G401 (cell line): ENCODE measurements at places on chromosomes 3 and 15. TPM values are rescaled to one million over a fixed set of nuclear protein-coding genes. Genes with fewer than 3 reads are reported as not detected.

GRCh38 chr15:90205050-90205848 is 4.1 kb downstream of the SEMA4B start:
- DNase-seq: no peak

The LTK gene
- total RNA-seq: not detected in 2 replicates

DNA sequence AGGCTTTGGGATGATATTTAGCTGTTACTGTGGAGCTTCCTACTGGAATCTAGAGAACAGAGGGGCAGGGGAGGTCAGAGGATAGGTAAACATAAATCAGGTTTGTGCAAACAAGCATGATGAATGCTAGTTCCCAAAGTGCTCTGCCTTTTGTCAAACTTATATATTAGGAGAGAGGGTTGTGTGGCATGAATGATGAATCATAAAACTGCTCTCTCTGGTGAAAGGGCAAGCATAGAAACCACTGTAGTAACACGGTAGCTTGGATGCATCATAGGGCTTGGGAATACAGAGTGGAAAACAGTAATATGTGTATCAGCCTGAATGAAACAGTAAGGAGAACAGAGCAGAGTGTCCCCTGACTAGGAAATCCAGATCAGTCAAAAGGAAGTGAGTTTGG is 486.7 kb downstream of the IL5RA start:
- no peak for DNase-seq

DNA sequence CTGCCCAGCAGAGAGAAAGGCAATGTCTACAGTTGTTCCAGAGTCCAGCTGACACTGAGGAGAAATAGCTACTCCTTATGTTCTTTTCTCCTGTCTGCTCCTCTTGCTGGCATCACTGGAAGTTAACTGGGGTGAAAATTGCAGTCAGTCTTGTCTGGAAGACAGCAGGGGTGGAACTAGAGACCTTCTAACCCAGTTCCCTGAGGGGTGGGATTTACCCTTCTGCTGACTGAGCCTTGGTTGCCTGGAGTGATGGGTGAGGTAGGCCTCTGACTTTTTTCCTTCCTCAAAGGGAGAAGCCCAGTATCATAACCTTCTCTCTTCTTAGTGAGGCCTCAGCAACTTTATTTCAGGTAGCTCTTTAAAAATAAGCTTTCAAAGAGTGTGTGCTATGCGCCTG is 16.2 kb downstream of the ZNF609 start:
- no peak for DNase-seq

DNA sequence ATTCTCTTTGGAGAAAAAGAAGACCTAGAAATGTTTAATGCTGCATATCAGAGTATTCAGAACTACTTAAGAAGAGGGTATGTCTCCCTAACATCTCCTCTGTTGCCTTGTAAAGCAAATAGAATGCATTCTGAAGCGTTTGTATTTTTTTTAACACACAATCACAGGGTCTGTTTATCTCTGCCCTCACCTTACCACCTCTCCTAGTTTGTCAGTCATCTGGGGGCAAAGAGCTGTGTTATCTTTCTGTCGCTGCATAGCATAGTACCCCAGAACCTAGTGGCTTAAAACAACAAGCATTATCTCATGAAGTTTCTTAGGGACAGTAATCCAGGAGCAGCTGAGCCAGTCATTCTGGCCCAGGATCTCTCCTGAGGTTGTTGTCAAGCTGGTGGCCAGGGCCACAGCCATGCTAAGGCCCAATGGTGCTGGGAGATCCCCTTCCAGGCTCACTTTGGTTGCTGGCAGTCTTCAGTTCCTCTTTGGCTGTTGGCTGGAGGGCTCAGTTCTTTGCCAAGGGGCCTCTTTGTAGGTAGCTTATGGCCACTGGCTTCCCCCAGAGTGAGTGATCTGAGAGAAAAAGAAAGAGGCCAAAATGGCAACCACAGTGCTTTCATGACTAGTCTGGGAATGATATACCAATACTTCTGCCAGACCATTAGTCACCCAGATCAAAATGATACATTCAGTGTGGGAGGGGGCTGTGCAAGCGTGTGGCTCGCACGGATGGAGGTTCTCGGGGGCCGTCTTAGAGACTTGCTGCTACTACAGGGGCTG is 17.8 kb downstream of the EDEM1 start:
- no peak for DNase-seq

The SERINC4 gene
- total RNA-seq: not detected in 2 replicates

GRCh38 chr15:77819851-77820728 is 187.4 kb upstream of the LINGO1 start:
- peak; percentile 44 for DNase-seq

The TGM4 gene
- total RNA-seq: not detected in 2 replicates

The POLG gene
- total RNA-seq: 93.8 and 95.5 TPM in 2 replicates

DNA sequence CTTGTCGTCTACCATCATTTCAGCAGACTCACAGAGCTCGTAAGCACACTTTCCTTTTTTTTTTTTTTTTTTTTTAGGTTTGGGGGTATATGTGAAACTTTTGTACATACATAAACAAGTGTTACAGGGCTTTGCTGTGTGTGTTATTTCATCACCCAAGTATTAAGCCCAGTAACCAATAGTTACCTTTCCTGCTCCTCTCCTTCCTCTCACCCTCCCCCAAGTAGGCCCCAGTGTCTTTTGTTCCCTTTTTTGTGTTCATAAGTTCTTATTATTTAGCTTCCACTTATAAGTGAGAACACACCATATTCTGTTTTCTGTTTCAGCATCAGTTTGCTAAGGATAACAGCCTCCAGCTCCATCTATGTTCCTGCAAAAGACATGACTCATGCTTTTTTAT is 746.8 kb downstream of the GRM7 start:
- no peak for DNase-seq

- DNase-seq: no peak
These were observed 217.2 kb downstream of the NFKBIZ start for GRCh38 chr3:102066470-102066869.

The CCDC54 gene
- total RNA-seq: not detected in 2 replicates

DNA sequence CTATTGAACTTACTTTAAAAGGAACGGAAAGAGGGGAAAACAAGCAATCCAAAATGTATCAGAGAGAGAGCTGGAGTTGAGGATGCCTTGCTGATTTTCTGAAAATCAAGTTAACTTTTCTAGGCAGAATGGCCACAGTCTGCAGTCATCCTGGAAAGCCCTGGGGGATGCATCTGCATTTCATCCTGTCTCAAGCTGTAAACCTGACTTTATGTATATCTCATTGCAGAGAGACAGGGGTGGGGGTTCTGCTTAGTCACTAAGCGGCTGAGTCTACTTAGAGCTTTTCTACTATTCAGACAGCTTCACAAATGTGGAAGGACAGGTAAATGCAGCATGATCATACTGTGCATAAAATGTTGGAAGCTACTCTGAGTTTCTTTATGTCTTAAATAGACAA is 41.4 kb downstream of the MRPS25 start:
- no peak for DNase-seq

The C3orf70 gene
- total RNA-seq: 0.06 TPM in 1 of 2 replicates, not detected in the other

- DNase-seq: no peak
These were observed 79.0 kb downstream of the NAALADL2 start for GRCh38 chr3:174938102-174938501.

- no peak for DNase-seq
These were observed 56.2 kb upstream of the TGFBR2 start for GRCh38 chr3:30550246-30550645.

- DNase-seq: no peak
These were observed 290.5 kb downstream of the RPLP1 start for GRCh38 chr15:69743091-69743490.

- DNase-seq: no peak
These were observed 245.7 kb upstream of the RORA start for GRCh38 chr15:61474796-61475195.

DNA sequence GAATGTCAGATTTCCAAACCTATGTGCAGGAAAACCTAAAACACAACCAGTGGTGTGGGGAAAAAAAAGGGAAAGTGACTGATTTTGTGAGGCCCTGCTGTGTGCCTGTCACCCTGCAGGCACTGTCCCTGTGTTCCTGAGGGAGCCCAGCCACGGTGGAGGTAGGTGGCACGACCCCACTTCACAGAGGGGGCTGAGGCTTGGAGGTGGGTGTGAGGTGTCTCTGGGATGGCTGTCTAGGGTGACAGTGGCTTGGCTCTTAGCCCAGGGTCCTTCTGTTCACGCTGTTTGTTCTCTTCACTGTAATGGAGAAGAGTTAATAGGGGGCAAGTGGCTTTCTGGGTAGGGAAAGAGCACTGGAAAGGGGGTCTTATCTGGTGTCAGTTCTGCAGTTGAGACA is 22.6 kb downstream of the RASGRF1 start:
- no peak for DNase-seq
